NCI-H226 (cell line): ENCODE measurements at places on chromosomes 6 and 20.

- DNase-seq: no peak
These were observed 1.1 kb upstream of the PRSS35 start for GRCh38 chr6:83511266-83511665.

DNA sequence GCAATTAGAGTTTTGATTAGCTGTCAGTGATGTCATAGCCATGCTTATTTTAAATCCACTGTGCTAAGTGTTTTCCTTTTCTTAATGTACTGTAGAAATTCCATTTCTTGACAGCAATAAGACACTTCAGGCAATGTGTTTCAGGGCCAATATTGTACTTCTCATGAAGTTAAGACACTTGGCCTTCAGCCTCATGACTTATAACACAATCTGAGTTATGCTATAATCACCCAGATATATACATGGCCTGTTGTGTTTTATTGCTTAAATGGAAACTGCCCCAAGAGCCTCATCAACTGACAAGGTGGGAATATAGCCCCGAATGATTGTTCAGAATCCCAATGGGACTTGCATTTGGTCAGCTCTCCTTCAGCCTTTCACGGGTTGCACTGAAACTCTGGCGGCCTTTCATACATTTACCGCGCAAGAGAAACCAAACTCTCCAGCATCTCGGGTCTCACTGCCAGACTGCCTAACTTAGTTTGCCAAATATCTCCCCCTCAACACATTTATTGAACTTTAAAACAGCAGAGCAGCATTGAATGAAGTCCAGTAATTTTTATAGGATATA lies 44.2 kb upstream of the TBX18 start:
- DNase-seq: no peak

DNA sequence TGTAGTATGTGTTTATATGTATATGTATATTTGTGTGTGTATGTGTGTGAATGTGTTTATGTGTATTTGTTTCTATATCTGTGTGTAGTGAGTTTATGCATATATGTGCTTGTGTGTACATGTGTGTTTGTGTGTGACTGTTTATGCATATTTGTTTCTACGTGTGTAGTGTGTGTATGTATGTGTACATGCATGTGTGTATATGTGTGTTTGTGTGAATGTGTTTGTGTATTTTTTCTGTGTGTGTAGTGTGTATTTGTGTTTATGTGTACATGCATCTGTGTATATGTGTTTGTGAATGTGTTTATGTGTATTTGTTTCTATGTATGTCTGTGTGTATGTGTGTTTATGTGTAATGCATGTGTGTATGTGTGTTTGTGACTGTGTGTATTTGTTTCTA lies 12.1 kb upstream of the SMOC2 start:
- DNase-seq: no peak

DNA sequence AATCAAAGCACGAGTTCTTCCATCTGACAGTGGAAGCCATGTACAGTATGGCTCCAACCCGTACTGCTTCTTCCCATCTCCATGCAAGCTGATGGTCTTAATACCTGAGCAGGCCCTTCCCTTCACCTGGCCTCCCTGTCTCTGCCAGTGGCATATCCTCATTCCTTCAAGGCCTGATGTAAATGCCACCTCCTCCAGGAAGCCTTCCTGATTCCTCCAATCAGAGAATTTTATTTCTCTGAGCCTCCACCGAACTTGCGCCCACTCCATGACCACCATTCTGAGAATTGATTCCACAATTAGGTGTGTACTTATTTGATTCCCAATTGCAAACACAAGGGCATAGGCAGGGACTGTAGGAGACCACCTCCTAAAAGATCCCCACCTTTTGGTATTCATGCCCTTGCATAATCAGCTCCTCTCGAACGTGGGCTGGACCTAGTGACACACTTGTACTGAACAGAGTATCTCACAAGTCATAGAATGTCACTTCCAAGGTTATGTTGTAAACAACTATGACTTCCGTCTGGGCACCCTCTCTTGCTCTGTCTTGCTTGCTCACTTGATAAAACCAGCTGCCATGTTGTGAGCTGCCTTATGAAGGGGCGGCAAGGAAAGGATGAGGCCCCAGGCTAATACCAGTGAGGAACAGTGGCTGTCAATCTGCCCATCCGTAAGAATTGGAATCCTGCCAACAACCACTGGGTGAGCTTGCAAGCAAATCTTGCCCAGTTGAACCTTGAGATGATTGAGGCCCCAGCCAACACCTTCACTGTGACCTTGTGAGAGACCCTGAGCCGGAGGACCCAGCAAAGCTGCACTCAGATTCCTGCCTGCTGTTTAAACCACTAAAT lies 38.8 kb downstream of the CPNE5 start:
- no peak for DNase-seq

DNA sequence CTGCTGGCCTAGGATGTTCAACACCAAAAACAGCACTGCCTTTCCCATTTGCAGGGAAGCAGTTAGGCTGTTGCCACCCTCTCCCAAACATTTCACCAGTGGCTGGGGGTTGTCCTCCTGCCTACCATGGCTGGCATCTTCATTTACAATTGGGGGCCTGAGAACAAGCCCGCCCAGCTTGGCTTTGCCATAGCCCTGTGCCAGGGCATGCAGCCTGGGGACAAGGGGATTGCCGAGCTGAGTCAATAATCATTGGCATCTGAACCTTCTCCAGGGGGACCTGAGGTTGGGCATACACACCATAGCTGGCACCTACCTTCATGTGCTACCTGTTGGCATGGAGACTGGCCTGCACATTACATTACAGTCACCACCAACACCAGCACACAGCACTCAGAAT lies 345.1 kb downstream of the KHDRBS2 start:
- DNase-seq: no peak

- no peak for DNase-seq
These were observed 245.1 kb upstream of the RSPO3 start for GRCh38 chr6:126873351-126873750.

DNA sequence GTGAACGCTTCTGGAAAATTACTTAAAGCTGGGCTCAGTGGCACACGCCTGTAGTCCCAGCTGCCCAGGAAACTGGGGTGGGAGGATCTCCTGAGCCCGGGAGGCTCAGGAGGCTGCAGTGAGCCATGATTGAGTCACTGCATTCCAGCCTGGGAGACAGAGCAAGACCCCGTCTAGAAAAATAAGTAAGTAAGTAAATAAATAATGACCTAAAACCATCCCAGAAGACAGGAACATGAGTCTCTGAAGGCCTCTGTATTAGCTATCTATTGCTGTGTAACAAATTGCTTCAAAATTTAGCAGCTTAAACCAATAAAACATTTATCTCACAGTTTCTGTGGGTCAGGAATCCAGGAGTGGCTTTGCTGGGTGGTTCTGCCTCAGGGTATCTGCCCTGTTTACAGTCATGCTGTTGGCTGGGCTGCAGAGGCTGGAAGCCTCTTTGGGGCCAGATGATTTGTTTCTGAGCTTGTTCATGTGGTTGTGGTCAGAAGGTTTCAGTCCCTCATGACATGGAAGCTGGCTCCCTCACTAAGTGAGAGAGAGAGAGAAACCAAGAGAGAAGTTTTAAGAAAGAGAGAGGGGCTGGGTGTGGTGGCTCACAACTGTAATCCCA lies 48.4 kb upstream of the NCOA3 start:
- DNase-seq: peak; percentile 95

GRCh38 chr6:63573899-63574553 lies 1.7 kb downstream of the LOC128125822 start:
- peak; percentile 51 for DNase-seq

- DNase-seq: no peak
These were observed 593 bp upstream of the GSTA3 start for GRCh38 chr6:52910091-52910490.

- DNase-seq: no peak
These were observed 98.4 kb downstream of the IPCEF1 start for GRCh38 chr6:154258064-154258757.

DNA sequence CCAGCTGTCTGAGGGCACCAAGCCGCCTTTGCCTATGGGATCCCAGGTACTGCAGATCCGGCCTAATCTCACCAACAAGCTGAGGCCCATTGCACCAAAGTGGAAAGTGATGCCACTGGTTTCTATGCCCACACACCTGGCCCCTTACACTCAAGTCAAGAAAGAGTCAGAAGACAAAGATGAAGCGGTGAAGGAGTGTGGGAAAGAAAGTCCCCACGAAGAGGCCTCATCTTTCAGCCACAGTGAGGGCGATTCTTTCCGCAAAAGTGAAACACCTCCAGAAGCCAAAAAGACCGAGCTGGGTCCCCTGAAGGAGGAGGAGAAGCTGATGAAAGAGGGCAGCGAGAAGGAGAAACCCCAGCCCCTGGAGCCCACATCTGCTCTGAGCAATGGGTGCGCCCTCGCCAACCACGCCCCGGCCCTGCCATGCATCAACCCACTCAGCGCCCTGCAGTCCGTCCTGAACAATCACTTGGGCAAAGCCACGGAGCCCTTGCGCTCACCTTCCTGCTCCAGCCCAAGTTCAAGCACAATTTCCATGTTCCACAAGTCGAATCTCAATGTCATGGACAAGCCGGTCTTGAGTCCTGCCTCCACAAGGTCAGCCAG lies 283.0 kb downstream of the TSHZ2 start:
- DNase-seq: no peak
